Heart right ventricle (tissue), 16 donors: ENCODE measurements at places on chromosomes 6 and 20. TPM values are rescaled to one million over a fixed set of nuclear protein-coding genes. Genes with fewer than 3 reads are reported as not detected.

- DNase-seq, result no peak
Measured at GRCh38 chr6:40996591-40997233, 42.3 kb downstream of the UNC5CL start.

GRCh38 chr6:155201461-155202226 is 62.2 kb upstream of the CLDN20 start:
- no peak for DNase-seq

- no peak for DNase-seq
Measured at GRCh38 chr6:38346291-38347079, 293.2 kb downstream of the BTBD9 start.

DNA sequence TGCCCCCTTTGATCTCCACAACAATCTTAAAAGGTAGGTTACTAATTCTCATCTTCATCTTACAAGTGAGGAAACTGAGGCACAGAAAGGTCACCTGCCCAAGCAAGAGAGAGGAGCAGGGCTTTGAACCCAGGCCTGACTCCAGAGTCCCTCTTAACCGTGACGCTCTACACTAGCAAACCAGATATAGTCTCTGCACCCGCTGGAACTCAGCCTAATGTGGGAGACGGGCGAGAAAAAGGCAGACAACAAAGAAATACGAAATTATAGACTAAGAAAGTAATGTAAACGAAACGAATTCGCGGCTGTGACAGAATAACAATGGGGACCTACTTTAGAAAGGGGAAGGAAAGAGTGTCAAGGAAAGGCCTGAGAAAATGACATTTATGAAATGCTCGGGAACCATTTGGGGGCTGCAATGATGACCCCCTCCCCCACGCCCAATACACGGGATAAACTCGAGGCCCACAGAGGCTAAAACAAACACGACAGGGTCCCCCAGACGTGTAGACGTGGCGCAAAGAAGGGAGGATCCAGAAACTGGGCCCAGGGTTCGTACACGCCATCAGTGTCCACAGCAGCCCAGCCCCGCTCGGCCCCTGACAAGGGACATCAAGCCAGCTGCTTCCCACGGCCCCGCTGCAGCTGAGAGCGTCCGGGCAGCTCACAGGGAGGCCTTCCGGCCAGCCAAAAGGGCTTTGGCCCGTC is 637 bp downstream of the TRPC4AP start:
- DNase-seq, result no peak

GRCh38 chr20:11740975-11741374 is 176.7 kb upstream of the BTBD3 start:
- no peak for DNase-seq

DNA sequence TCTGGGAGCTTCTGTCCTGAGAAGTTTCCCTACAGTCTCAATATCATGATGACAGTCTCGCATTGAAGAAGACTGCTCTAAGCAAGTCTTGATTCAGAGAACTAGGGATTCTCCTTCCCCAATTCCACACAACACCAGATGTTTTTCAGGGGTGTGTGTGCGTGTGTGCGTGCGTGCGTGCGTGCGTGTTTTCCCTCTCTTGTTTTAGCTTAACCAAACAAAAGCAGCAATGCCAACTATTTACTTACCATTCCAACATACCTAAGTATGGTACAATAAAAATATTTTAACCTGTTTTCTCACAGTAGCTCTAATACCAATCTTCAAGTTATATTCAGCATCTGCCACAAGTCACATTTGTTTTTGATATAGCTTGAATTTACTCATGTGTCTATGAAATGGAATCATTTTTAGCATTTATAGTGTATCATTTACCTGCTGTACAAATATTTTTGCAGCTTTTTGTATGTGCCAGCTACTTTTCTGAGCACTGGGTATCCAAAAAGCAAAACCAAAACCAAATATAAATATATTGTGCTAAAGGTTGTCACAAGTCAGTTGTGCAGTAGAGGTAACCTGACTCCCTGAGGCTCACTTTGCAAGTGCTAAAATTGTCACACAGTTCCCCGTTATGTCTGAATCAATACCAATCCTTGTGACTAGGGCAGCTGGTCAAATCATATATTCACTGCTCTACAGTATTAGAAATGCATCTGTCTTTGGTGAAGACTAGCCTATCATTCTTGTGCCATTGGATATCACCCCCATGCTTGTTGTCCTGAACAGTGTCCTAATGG is 21.7 kb upstream of the MYLIP start:
- no peak for DNase-seq

- no peak for DNase-seq
Measured at GRCh38 chr6:105270511-105270910, 90.7 kb upstream of the POPDC3 start.

DNA sequence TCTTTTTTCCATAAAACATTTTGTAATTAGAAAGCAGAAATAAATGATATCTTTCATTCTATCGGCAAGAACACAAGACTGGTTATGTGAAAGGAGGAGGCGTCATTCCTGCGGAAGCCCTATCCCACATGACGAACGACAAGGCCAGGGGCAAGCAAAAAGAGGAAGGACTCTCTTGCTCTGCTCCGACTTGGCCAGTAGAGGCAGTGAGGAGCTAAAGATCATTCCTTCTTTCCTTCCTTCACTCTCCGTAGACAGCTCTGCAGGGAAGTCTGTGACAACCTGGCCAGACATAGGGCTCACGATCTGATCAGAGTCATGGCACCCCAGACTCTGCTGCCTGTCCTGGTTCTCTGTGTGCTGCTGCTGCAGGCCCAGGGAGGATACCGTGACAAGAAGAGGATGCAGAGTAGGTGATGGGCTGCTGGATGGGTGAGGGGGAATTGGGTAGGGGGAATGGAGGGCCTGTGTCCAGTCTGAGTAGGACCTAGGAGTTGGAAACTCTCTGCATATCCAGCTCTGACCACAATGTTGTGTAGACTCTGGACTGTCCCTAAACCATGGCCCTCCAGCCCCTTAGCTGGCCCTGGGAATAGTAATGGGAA is at the start of gene WFDC10A:
Gene WFDC10A (plus strand): TSS at position 244 of the 605 bp plus-strand sequence. CDS start 75 bp downstream, at position 319.
- DNase-seq, result no peak

GRCh38 chr6:157224178-157224950 is 99.0 kb downstream of the TMEM242 start:
- DNase-seq, result no peak

GRCh38 chr20:35496481-35496880 is 33.0 kb downstream of the C20orf173 start:
- DNase-seq, result no peak

DNA sequence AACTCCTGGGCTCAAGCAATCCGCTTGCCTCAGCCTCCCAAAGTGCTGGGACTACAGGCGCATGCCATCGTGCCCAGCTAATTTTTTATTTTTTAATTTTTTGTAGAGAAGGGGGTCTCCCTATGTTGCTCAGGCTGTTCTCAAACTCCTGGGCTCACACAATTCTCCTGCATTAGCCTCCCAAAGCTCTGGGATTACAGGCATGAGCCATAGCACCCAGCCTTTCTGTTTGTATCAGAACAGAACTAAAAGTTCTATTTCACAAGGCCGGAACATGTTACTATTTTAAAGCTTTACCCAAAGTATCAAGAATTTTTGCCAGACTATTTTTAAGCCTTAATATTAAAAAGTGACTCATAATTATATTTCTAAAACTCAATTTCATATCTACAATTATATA is 42.4 kb downstream of the NDRG3 start:
- no peak for DNase-seq

GRCh38 chr6:137829641-137830083 is 37.4 kb upstream of the TNFAIP3 start:
- no peak for DNase-seq

- no peak for DNase-seq
Measured at GRCh38 chr20:3010985-3011723, 32.3 kb upstream of the GNRH2 start.

- no peak for DNase-seq
Measured at GRCh38 chr20:50108556-50109235, 4.3 kb downstream of the UBE2V1 start.

- no peak for DNase-seq
Measured at GRCh38 chr6:25619217-25619616, 32.8 kb upstream of the SCGN start.

DNA sequence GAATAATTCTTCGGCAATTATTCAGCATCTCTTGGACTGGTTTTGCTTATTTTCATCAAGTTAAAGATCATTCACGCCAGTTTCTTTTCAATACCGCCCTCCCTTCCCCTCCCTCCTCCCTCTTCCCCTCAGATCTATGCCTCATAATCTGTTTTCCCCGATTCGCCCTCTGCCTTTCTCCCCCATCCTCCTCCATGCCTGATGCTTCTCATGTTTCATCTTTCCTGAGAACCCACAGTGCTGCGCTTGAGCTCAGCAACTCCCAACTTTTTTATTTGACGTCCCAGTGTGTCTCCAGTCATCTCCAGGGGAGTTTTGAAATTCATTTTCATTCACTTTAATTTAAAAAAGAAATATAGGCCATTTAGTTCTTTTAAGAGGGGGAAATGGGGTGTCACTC is 142.7 kb downstream of the PTPRT start:
- DNase-seq, result no peak

- DNase-seq, result no peak
Measured at GRCh38 chr6:39426073-39426456, 103.6 kb upstream of the KCNK16 start.

DNA sequence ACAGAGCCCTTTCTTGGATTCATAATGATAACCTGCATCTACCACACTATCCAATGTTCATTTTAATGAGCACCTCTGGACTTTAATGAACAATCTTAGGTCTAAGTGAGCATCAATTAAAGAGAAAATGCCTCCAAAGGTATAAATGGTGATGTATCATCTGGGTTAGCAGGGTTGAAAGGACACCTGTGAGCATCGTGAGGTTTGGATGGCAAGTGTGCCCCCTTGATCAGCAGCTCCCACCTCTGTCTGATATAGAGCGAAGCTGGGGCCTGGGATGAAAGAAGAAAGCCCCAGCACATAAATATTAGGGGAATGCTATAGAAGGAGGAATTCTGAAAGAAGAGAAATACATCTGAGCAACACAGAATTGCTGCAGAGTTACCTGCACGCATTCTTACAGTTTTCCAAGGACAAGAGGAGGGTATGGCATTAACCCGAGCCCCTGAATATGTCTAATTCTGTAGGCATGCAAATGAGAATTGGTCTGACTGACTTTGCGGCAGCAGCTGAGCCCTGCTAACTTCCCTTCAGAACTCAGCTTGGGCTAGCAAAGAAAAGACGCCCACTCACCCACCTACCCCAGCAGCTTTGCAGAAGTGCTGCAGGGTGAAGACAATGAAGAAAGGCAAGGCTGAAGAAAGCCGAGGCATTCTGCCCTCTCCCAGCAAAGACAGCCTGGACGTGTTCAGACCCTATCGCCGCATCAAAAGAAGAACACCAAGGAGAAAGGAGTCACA is 136.2 kb downstream of the GMPR start:
- DNase-seq, result no peak

DNA sequence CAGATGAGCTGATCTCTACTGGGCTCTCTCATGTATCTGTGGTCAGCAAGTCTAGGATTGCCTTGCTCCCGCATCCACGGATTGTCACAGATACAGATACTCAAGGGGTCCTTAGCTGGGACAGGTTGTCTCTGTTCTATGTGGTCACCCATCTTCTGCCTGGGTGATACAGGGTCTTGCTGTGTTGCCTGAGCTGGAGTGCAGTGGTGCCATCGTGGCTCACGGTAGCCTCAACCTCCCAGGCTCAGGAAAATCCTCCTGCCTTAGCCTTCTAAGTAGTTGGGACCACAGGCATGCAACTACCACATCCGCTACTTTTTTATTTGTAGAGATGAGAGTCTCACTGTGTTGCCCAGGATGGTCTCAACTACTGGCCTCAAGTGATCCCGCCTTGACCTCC is 72.5 kb upstream of the ZNF217 start:
- no peak for DNase-seq

DNA sequence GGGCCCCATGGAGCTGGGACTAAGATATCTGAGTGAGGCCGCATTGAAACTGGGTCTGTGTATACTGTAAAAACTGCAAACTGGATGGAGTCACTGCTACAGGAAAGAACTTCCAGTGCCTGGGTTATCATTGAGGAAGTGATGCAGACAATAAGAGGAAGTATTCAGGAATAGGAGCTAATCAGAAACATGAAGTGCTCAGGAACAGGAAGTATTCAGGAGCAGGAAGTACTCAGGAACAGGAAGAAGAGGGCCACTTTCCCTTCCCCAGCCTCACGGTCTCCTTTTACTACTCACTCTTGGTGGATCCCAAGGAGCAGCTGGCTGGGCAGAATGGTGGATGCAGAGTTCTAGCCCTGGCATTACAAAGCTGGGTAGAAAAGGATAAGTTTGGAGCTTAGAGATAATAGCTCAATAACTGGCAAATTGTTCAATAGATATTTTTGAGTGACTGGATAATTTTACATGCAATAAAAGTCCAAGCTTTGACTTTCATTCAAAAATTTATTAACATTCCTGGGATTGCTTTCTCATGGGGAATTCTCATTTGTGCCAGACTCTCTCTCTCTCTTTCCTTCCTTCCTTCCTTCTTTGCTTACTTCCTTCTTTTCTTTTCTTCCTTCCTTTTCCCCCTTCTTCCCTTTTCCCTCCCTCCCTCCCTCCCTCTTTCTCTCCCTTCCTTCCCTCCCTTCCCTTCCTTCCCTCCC is 82.2 kb upstream of the PAX1 start:
- DNase-seq, result no peak

DNA sequence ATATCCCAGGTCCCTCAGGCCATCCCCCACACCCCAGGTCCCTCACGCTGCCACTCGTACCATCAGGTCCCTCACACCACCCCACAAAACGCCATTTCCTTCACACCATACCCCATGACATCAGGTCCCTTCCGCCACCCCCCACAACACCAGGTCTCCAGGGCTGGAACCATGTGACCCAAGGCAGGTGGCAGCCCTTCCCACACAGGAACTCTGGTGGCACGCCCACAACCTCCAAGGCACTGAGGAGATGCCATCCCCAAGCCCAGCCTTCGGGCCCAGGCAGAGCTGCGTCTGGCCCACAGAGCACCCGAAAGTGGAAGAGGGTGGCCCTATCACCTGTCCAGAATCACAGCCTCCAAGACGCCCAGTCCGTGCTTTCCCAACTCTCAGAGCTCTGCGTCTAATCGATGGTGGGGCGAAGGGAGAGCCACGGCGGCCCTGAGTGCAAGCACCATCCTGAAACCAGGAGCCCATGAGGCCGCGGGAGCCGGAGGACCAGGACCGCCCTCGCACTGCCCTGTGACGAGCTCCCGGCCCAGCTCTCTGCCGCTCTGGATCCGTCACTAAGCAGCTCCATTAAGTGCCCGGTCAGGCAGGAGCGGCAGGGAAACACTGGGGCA is 12.7 kb downstream of the TAF4 start:
- no peak for DNase-seq

- no peak for DNase-seq
Measured at GRCh38 chr6:161394437-161394836, 120.6 kb upstream of the AGPAT4 start.

GRCh38 chr20:36275011-36275410 is 31.1 kb upstream of the DLGAP4 start:
- no peak for DNase-seq

- no peak for DNase-seq
Measured at GRCh38 chr6:36936824-36937223, 17.7 kb upstream of the PI16 start.

- DNase-seq, result no peak
Measured at GRCh38 chr6:95186710-95187109, 390.6 kb upstream of the MANEA start.

The MYLK2 gene
- total RNA-seq, result not detected

The BEND3 gene
- total RNA-seq, result 1.1 TPM

The KIFC1 gene
- 0.30 TPM for total RNA-seq

The GJA1 gene
- total RNA-seq, result 199 TPM

The SAMD5 gene
- total RNA-seq, result 1.9 TPM

The NINL gene
- 5.2 TPM for total RNA-seq

The MOG gene
- total RNA-seq, result 1.7 TPM

The PNPLA1 gene
- total RNA-seq, result 0.28 TPM

The RNF39 gene
- total RNA-seq, result not detected

The PBOV1 gene
- total RNA-seq, result not detected

The TRAPPC3L gene
- not detected for total RNA-seq

The SMIM26 gene
- 119 TPM for total RNA-seq

The GNAS-AS1 gene
- 0.74 TPM for total RNA-seq
